CD4-positive, CD25-positive, alpha-beta regulatory T cell (primary cell): ENCODE measurements at places on chromosomes 1 and 21.

GRCh38 chr1:197029749-197030148 lies 37.3 kb downstream of the F13B start:
- no peak for DNase-seq

GRCh38 chr1:116991171-116991845 lies 10.3 kb upstream of the CD101 start:
- DNase-seq: no peak

- DNase-seq: no peak
These were observed 2.2 kb downstream of the VAMP4 start for GRCh38 chr1:171739656-171740055.

- no peak for DNase-seq
These were observed 321.4 kb downstream of the DPYD start for GRCh38 chr1:97599447-97599846.

DNA sequence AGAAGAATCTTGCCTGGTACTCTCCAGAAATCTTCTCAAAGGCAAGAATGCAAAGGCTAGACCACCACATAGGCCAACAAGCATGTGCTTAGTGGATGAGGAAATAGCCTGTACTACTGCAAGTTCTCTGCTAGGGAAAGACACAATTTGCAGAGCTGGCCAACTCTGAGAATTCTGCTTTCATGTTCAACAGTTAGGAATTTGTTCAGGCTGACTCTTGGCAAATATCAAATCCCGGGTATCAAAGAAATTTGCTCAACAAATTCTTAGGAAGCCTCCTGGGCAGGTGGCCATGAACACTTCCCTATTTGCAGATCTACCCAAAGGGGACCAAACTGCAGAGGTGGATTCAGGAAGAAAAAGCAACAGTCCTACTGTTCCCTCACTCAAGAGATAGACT lies 15.0 kb upstream of the H3-3A start:
- no peak for DNase-seq
